Lung microvascular endothelial cell (primary cell): ENCODE measurements at places on chromosomes 2 and 18.

DNA sequence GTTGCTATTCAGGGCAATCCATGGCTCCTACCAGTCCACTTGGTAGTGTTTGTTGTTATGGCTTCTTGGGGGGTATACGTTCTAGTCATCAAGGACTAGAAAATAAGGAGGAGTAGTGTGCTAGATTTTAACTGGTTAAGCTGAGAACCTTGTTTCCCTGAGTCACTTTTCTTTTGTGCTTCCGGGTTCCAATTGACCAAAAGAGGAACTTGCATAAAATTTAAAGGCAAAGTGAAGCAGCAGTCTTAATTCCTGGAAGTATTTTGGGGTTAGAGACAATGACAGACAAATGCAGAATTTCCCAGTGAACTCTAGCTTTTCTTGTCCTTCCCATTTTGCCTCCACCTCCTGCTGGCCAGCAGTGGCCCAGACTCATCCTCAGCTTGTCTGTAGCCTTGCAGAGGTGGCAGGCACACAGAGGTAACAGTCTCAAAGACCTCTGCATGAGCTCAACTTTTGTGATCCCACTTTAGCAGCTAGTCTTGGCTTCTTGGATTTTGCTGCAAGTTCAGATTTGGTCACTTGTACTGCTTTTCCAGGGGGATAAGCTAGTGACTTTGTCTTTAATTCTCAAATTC lies 1105.8 kb upstream of the NXPH2 start:
- no peak for DNase-seq

DNA sequence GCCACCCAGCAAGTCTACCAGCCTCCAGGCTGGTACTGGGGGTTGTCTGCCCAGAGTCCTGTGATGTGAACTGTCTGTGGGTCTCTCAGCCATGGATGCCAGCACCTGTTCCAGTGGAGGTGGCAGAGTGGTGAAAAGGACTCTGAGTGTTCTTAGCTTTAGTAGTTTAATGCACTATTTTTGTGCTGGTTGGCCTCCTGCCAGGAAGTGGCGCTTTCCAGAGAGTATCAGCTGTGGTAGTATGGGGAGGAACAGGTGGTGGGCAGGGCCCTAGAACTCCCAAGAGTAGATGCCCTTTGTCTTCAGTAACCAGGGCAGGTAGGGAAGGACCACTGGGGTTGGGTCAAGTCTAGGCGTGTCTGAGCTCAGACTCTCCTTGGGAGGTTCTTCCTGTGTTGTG lies 356.7 kb downstream of the STK39 start:
- no peak for DNase-seq

DNA sequence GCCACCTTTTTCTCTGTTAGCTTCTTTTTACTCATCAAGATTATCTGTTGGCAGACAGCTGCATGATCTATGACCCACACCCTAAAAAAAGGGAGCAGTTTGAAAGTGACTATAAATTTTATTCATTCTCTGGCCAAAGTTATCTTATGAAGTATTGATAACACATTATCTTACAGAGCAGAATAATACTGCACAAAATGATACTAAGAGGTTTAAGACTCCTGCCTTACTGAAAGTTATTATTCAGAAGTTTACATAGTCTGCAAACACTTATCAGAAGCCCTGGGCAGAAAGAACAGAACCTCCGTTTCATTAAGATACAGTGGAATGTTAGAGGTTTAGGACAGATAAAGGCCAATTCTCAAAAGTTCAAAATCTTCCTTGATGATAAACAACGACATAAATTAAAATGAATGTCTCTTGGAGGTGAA lies 78.2 kb downstream of the ZEB2 start:
- no peak for DNase-seq

DNA sequence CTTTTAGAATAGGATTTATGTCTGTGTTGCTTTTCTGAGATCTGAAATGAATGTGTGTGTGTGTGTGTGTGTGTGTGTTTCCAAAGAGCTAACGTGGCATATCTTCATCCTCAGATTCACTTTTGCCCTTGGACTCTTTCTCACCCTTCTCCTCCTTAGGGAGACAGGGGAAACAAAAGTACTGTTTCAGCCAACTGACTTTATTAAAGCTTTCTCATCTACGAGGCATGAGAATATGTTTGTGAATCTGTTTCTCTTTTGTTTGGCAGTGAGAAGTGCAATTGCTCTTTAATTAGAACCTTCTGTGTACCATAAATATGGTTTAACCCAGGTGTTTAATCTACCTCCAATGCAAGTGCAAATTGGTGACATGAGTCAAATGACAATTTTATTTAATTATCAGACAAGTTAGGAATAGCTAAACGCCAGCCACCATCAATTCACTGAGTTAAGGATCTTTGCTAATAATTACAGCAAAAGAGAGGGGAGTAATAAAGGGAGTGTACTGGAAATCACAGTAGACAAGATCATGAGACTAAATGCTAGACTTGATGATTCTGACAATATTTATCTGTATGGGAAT lies 186.4 kb upstream of the COL3A1 start:
- no peak for DNase-seq

GRCh38 chr2:62292190-62292589 lies 96.3 kb downstream of the B3GNT2 start:
- peak; percentile 13 for DNase-seq
